ENCODE measurements at places on chromosomes 7 and 10.
A peak's percentile ranks its signal among the peaks of the same experiment; 100 is the strongest.

DNA sequence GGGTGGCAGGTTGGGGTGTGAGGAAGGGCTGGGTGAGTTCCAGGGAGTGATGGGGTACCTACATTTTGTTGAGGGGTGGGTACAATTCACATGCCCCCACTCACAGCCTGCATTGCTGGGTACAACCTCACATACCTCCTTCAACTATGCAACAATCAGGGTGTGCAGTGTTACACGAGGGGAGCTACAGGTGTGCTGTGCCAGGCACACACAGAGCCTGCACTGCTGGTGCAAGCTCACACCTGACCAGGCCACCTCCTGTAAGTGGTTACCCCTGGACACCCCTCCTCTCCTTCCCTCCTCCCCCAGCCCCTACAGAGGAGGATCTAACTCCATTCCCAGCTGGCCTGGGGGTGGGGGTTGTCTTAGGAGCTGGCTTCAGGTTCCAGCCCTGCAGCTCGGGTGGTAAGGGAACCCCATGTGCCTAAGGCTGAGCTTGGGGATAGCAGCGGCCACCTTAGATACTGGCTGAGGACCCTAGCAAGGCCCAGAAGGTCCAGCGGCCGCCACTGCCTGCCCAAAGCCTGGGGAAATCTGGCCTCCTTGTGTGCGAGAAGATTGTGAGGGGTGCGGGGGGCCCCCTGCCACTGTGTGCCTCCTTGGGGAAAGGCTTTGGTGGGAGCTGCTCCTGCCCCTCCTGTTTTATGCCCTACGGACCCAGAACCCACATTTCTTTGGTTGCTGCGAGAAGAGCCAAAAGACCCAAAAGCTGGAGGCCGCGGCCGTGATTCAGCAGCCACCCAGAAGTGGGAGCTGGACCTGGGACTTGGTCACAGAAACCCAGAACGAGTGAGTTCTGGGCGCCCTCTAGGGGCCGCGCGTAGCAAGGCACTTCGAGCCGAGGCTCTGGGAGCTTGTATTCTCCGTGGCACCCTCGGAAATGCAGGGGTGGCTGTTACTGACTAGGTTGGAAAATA, 10.8 kb downstream of the TLX1 start:
- DNase-seq: peak; percentile 73

DNA sequence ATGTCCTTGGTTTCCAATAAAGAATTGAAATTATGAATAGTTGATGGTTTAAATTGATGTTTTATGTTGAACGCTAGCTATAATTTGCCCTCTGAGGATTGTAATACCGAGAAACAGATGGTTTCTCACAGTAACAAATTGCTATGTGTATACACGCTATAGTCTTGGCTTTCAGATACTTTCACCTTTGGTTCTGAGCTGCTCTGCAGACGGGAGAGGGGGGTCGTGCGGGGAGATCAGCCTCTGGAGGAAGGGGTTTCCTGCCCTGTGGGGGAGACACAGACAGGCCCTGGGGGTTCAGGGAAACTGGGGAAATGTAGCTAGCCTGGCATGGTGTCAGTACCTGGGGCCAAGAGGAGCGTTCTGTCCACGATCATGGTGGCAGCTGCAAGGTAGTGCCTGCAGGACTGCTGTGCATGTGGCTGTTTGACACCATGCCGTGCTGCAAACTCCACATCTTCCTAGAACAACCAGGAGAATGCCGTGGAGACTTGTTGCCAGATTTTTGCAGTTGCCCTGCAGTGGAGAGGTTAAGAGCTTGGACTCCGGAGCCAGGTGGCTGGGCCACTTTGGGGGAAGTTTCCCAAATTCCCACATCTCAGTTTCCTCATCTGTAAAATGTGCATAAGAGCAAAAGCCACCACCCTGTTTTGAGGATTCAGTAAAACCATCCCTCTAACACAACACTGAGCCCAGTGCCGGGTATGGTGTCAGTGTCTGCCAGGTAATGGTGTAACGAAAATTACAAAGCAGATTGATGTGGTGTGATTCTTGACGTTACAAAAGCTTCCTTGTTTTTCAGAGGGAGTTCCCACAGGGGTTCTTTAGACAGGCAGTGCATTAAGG, 167.9 kb downstream of the CUX1 start:
- no peak for DNase-seq

- no peak for DNase-seq
Observed at GRCh38 chr7:157465891-157466866, 129.4 kb downstream of the DNAJB6 start.

- DNase-seq: no peak
Observed at GRCh38 chr7:19404912-19405329, 259.7 kb upstream of the FERD3L start.

- peak; percentile 29 for DNase-seq
Observed at GRCh38 chr7:17939606-17940301, 540 bp downstream of the SNX13 start.

GRCh38 chr10:123160311-123160980, 6.2 kb downstream of the BUB3 start:
- DNase-seq: no peak

GRCh38 chr7:117961235-117961634, 88.0 kb upstream of the CTTNBP2 start:
- no peak for DNase-seq

DNA sequence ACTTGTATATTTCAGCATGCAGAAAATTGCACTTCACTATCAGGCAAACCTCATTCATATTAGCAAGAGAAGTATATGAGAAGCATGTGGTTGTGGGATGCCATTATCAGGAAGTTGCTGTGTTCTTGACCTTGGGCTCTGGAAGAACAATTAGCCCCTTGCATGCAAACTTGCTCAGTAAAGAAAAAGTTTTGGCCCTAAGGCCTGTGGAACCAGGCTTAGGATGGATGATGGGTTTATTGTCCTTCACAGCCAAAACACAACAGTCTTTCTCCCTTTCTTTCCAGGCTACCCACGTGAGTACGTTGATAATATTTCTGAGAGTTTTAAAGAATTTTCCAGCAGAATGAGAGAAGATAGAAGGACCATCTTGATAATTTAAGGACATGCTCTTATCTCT, 166.4 kb downstream of the AUTS2 start:
- no peak for DNase-seq

GRCh38 chr7:68789597-68789996, 808.7 kb upstream of the AUTS2 start:
- no peak for DNase-seq

DNA sequence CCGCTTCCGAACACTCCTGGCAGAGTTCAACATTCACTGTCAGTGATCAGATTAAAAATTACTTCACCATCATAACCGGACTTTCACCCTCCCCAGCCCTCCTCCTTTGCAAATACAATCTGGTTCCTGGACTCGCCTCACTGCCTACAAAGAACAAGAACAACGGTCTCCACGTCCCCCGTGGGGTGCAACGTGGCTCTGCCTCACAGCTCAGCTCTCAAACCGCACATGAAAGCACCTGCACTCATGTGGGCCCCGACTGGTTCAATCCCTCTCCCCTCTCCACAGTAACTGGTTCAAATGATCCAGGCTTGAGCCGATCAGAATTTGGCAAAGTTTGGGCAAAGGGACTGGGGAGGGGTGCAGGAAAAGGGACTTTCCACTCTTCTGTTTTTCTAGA, 21.0 kb downstream of the ASB13 start:
- no peak for DNase-seq
